Nasal cavity respiratory epithelium epithelial cell of viscerocranial mucosa (primary cell): ENCODE measurements at places on chromosomes 11 and 22. TPM values are rescaled to one million over a fixed set of nuclear protein-coding genes. Genes with fewer than 3 reads are reported as not detected.

The C11orf91 gene
- not detected in 2 replicates for total RNA-seq

The MRE11 gene
- total RNA-seq = 8.9 and 18.5 TPM in 2 replicates

The ART1 gene
- not detected in 2 replicates for total RNA-seq

The FOLR1 gene
- 4.7 TPM in 1 of 2 replicates, not detected in the other for total RNA-seq

The HSPB2 gene
- not detected in 2 replicates for total RNA-seq

The BDNF gene
- 0.68 and 1.4 TPM in 2 replicates for total RNA-seq

The F2 gene
- total RNA-seq = under 0.01 and 0.07 TPM in 2 replicates
